ENCODE measurements at places on chromosomes 13 and 19.
A peak's percentile ranks its signal among the peaks of the same experiment; 100 is the strongest.

- peak; percentile 3 for DNase-seq
Observed at GRCh38 chr19:7242601-7243258, 51.5 kb downstream of the INSR start.

DNA sequence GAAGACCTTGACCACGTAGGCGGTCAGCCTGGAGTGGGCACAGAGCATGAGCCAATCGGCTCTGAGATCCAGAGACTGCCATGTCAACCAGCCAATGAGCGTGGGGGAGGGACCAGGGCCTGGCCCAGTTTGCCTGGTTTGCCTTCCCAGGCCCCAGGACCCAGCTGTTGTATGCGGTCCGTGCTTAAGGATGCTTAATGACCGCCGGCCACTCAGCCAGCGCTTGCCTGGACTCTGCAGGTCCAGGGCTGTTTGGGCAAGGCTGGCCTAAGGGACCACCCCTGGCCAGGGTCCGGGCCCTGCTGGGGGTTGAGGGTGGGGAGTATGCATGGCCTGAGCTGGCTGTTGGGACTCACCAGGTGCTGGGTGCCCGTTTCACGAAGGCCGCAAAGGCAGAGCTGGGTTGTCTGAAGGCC lies 23.1 kb upstream of the TNFSF14 start:
- no peak for DNase-seq

- DNase-seq = no peak
Observed at GRCh38 chr19:49102303-49102702, 11.9 kb upstream of the LIN7B start.

DNA sequence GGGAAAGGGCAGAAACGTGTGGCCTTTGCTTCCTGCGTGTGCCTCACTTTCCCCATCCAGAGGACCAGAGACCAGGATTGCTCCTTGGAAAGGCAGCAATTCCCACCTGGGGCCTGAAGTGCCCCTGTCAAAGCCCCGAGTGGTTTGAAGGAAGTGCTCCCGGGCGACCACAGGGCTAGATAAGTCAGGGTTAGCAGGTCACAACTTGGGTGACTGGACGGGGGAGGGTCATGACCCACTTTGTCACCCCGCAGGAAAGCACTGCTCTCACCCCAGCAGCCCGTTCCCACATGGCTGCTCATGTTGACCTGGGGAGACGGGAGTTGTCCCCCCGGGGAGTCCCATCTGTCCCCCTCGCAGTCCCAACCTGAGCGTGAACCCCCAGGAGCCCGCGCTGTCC lies 459 bp downstream of the PRAM1 start:
- no peak for DNase-seq

Measured in amniotic stem cell (primary cell).